ENCODE measurements at places on chromosomes 4 and X.

DNA sequence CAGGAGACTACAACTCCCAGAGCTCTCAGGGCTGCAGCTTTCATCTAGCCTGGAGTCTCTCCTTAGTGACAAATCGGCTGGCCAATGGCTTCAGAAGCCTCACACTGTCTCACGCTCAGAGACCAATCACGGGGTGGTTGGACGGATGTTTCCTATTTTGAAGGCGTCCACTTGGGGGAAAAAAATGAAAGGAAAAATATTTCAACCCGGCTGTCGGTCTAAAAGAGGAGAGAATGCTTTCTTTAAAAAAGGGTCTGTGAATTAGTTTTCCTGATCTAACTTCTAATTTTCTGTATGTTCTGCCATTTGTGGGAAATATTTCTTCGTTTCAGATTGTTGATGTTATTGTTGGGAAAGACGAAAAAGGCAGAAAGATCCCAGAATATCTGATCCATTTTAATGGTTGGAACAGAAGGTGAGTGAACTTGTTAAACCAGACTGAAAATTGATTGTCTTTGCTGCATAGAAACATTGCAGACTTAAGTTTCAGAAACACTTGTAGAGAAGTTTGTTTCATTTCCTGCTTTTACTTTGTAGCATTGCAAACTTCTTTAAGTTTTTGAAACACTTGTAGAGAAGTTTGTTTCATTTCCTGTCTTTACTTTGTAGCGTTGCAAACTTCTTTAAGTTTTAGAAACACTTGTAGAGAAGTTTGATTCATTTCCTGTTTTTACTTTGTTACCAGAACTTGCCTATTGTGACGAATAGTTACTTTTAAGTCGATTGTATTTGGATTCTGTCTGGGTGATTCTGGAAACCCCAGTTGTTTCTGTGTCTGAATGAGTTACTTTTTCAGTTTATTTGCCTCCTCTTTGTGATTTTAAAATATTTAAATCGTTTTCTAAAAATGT lies 1.6 kb downstream of the MSL3 start:
- peak; percentile 79 for DNase-seq

DNA sequence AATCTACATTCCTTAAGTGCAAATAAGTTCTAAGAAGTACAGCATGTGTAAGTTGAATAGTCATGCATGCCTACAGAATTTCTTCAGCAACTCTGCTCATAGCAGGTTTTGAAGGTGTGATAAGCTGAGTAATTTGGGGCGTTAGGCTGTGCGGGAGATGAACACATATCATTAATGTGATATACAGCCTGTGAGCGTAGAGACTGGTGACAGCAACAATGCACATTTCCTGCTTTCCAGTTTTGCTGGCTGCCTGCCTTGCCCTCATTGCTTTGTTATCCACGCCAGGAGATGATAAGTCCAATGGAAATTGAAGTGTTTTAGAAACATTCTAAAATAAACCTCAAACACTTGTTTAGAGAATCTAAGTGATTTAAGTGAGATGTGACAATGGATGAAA lies 1709.4 kb downstream of the ARAP2 start:
- DNase-seq, result no peak

- DNase-seq, result no peak
Measured at GRCh38 chr4:124146068-124146467, 566.5 kb downstream of the ANKRD50 start.

DNA sequence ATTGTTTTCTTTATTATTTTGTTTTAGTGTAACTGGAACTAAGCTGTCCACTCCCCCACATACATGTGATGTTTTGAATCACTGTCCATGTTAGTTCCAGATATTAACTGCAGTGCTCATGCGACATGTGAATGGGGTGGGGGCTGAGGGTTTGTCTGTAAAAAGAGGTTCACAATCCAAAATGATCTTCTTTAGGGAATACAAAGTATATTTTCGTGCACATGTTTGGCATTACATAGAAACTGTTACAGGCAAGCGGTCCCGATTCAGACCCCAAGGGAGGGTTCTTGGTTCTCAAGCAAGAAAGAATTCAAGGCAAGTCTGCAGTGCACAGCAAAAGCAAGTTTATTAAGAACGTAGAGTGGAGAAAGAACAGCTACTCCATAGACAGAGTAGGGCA lies 296.5 kb upstream of the CLNK start:
- DNase-seq, result no peak

DNA sequence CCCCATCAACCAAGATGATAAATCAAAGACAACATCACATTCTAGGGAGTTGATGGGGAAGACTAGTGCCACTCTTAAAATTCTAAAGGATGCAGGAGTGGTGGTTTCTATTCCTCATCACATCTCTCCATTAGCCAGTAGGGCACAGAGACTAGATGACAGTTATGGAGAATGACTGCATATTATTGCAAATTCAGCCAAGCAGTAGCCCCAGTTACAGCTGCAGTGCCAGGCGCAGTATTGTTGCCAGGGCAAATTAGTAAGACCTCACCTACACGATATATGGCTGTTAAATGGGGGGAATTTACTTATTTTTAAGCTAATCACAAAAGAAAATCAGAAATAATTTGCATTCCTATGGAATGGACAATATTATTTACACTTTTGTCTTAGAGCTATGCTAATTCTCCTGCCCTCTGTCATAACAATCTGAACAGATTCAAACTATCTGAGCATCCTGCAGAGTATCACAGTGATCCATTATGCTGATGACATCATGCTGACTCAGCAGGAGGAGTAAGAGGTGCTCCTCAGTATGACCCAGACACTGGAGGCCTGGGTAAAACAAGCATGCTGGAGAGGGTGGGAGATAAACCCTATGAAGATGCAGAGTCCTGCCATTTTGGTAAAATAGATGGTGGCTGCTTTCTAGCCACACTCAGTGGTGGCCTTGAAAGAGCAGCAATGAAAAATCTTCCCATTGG lies 24.7 kb downstream of the ETNPPL start:
- no peak for DNase-seq

DNA sequence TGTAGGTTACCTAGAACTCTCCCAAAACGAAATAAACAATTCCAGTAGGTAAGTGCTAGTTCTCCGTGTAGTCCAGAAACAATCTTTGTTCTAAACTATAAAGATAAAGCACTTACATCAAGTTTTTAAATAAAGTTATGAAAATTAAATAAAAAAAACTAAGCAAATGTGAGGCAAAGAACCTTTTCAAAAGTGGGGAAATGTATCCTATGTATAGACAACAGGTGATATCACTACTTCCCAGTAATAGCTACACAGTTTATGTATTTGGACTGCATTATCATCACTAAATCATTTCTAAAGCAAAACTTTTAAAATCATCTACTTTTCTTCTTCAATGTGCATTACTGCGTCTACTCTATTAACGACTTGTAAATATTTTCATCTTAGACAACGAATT lies 2.0 kb downstream of the YTHDC1 start:
- DNase-seq, result no peak

DNA sequence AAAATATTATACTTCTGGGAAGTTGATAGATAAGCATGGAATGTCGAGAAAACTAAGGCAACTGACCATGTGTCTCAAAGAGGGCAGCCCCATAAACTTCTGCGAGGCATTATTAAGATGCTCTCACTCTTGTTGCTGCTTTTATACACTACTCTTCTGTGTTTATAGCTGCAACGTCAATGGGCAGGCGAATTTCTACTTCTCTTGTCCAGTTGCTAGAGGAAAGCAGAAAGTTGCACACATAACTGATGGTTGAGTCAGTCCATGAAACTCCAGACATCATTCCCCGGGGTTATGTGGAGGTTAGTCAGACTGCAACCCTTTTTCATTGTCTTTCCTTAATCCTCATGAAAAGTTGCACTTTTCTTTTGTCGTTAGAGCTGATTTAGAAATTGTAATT lies 39.8 kb downstream of the VCX3B start:
- DNase-seq, result no peak

GRCh38 chr4:1961038-1961437 lies 47.7 kb downstream of the NELFA start:
- no peak for DNase-seq

GRCh38 chr4:104942990-104943743 lies 203.5 kb upstream of the TET2 start:
- DNase-seq, result no peak

DNA sequence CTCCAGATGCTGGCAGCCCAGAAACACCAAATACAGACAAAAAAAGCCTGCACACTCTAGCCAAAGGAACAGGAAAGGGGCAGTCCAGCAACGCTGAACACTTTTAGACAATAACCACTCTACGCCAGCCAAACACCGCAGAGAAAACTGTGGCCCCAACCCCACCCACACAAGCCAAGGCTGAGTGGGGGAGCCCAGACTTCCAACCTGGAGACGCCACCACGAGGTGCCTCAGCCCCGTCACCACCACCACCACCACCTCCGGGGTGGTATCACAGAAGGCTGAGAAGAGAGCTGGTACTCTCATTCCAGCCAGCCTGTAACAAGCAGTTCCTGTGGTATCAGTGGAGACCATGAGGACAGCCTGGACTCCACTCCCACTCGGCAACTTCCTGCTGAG lies 22.8 kb downstream of the MEPE start:
- no peak for DNase-seq

- DNase-seq, result no peak
Measured at GRCh38 chr4:44760142-44760898, 34.0 kb upstream of the GNPDA2 start.

- no peak for DNase-seq
Measured at GRCh38 chr4:148126825-148127224, 315.4 kb downstream of the NR3C2 start.

DNA sequence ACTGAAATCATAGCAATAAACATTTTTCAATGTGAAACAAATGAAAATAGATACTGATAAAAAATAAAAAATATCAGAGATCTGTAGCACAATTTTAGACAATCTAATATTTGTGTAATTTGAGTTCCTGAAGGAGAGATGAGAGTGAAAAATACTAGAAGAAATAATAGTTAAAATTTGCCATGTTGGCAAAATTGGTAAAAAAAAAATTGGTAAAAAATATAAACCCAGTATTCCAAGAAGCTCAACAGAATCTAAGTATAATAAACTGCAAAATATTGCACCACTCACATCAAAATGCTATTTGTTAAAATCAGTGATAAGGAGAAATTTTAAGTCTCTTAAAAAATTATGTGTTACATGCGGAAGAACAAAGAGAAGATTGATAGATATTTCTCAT lies 1680.7 kb downstream of the PCDH7 start:
- no peak for DNase-seq

GRCh38 chrX:138765051-138765450 lies 53.5 kb upstream of the FGF13 start:
- no peak for DNase-seq
